ENCODE measurements at places on chromosomes 13 and 19.

DNA sequence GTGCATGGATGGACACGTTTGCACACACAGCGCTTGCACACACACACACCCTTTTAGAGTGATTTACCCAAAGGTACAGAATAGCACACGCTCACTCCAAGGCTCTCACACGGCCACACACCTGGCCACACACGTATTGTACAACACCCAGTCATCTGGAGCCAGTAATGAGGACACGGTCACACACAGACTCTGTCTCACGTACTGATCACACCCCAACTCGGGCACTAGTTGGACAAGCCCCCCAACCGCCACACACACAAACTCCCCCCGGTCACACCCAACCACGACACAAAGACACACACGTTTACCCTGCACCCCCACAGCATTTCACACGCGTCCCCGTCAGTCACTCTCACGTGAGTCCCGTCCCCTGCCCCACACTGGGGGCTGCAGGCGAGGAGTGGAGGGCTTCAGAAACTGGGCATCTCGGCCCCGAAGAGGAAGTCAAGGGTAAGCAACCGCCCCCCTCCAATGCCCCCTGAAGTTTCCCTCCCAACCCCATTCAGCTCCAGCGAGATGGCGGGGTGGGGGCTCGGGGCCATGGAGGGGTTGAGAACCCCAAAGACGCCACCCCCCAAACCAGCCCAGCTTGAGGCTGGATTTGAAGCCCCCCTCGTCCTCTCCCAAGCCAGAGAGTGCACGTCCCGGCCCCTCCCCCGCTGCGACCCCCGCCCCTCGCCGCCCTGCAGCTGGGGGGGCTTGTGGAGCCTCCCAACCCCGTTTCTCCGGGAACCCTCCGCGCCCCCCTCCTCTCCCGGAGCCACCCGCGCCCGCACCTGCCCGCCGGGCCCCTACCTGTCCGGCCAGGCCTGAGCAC, 599 bp downstream of the OLFM2 start:
- no peak for DNase-seq

DNA sequence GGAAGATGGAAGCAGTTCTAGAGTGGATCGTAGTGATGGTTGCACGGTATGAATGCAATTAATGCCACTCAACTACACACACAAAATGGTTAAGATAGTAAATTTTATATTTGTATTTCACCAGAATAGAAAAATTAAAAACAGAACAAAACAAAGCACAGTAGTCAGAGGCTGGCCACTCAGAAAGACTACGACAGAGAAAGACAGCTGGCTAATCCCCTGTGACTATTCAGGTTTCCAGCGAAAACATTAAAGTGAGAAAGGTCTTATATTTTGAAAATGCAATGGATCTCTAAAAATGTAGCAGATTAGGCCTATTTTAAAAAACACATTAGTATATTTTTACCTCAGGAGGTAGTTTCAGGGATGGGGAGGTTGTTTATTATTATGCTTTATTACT, 131.3 kb upstream of the POSTN start:
- DNase-seq: no peak

GRCh38 chr13:102018716-102019115, 383.1 kb downstream of the FGF14 start:
- no peak for DNase-seq

GRCh38 chr19:18416778-18417249, 2.4 kb upstream of the SSBP4 start:
- peak; percentile 83 for DNase-seq

GRCh38 chr19:31402529-31403316, 53.5 kb upstream of the TSHZ3 start:
- peak; percentile 76 for DNase-seq

- no peak for DNase-seq
Observed at GRCh38 chr13:103794526-103794925, 728.3 kb upstream of the SLC10A2 start.

GRCh38 chr13:42140494-42140893, 92.0 kb downstream of the DGKH start:
- no peak for DNase-seq

DNA sequence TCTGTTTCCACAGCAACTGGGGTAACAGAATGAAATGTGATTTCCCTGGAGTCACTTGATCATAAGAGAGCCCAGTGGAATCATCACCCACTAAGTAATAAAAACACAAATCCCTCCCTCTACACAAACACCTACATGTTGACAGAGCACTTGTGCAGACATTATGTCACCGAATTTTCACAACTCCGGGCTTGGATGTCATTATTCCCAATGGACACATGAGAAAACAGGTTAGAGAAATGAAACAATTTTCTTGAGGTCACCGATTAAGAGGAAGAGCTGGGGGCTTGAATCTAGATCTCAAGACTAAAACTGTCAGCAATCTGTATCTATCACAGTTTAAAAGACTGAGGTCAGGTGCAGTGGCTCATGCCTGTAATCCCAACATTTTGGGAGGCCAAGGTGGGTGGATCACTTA, 3.1 kb downstream of the XRCC1 start:
- no peak for DNase-seq

DNA sequence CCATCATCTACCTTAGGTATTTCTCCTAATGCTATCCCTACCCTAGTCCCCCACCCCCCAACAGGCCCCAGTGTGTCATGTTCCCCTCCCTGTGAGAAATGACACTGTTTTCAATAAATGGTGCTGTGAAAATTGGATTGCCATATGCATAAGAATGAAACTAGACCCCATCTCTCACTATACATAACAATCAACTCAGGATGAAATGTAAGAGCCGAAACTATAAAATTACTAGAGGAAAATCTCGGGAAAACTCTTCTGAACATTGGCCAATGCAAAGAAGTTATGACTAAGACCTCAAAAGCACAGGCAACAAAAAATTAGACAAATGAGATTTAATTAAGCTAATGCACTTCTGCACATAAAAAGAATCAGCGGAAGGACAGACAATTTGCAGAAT, 138.2 kb downstream of the SUCLA2 start:
- no peak for DNase-seq

- DNase-seq: no peak
Observed at GRCh38 chr13:114047358-114047881, 73.5 kb upstream of the C13orf46 start.
